ENCODE measurements at places on chromosomes 11 and 22.

DNA sequence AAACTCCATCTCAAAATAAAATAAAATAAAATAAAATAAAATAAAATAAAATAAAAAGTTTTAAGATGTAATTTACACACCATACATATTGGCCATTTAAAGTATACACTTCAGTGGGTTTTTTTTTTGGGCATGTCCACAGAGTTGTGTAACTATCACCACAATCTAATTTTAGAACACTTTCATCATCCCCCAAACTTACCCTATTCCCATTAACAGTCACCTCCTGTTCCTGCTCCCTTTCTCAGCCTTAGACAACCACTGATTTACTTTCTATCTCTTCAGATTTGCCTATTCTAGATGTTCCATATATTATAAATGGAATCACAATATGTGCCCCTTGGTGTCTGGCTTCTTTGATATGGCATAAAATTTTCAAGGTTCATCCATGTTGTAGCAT is 4.6 kb upstream of the ACER3 start:
- no peak for DNase-seq

- no peak for DNase-seq
Measured at GRCh38 chr11:124110201-124110600, 5.0 kb upstream of the VWA5A start.

DNA sequence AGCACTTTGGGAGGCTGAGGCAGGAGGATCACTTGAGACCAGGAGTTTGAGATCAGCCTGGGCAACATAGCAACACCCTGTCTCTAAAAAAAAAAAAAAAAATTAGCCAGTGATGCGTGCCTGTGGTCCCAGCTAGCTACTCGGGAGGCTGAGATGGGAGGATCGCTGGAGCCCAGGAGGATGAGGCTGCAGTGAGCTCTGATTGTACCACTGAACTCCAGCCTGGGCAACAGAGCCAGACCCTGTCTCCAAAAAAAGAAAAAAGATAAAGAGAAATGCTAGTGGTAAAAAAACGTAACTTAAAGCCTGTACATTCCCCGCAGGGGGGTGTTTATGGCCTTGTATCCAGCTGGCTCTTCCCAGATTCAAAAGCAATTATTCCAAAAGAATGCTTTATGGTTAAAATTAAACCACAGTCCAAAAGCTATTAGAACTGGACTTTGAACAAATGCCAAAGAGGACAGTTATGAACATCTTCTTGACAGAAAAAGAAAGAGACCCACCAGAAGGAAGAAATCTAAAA is 16.4 kb upstream of the SNX32 start:
- no peak for DNase-seq

- DNase-seq, result no peak
Measured at GRCh38 chr11:127017482-127017881, 16.9 kb upstream of the KIRREL3 start.

DNA sequence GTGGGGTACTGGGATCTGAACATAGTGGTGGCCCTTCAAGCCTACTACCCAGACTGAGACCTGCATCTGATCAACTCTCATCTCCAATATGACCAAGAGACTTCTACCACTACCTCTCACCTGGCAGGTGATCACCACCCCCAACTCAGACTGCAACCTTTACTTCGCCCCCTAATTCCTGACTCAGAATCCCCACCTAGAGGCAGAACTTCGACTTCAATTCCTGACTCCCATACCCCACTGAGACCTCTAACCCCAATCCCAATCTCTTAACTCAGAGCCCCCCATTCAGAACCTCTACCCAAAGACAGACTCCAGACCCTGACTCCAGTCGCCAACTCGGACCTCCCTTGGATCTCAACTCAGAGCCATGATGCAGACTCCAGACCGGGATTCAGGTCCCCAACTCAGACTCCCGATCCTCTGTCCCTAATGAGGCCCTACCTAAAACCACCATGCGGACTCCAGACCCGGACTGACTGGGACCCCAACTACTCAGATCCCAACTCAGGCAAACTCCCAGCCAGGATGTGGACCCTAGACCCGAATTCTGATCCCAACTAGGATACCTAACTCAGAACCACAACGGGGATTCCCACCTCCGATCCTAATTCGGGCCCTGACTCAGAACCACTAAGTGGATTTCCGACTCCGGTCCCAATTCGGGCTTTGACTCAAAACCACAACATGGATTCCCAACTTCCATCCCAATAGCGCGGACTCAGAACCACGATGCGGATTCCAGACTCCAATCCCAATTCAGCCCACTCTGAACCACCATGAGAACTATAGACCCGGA is 1.2 kb downstream of the KCNQ1OT1 start:
- DNase-seq, result no peak

DNA sequence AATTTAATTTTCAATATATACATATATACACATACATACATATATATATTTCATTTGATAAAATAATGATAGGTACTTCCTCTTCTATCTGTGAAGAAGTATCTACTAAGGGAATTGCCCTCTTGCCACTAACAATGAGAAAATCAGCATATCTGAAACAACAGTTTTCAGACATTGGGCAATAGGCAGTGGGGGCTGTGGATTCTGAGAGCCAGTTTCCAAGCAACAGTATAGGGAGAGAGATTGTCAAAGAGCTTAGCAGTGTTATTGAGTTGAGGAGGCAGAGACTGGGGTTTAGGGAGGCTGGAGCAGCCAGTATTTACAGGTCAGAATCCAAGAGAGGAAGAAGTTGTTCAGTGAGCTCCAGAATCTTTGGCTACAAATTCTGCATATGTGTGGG is 119.3 kb downstream of the ARFGAP2 start:
- no peak for DNase-seq

GRCh38 chr22:48314073-48314472 is 1513.6 kb downstream of the BRD1 start:
- no peak for DNase-seq

DNA sequence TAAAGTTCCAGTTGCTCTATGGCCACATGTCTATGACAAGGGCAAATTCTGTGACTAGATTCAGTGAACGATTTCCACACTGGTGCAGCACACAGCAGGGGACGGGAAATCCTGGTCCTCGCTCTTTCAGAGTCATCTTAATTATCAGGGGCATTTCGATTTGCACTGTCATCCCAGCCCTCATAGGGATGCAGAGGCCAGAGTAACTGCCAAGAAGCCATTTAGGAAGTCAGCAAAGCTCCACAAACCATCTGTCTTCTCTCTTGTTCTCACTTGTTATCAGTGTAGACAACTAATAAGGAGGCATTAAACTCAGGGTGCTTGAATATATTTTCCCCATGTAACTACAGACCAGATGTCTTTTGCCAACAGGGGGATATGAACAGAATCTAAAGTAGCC is 151.7 kb downstream of the STK33 start:
- DNase-seq, result no peak

- no peak for DNase-seq
Measured at GRCh38 chr11:11022125-11022730, 164.4 kb upstream of the ZBED5 start.

GRCh38 chr22:38422611-38423511 is 32.1 kb downstream of the KCNJ4 start:
- DNase-seq, result no peak

DNA sequence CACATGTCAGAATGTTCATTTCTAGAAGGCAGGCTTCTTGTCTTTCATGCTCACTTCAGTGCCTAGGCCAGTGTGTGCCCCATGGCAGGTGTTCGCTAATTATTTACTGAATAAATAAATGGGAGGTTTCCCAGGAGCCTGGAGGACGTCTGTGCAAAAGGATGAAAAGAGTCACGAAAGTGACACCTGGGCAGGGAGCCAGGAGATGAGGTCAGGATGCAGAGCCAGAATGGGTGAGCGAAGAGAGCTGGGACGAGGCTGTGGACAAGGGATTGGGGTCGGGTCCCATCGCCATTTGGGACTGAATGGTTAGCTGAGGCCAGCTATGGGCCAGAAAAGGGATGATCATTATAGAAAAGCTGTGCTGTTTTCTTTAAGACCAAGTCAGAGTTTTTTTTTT is 560.4 kb downstream of the TBC1D22A start:
- no peak for DNase-seq

GRCh38 chr11:66907751-66908630 is 50.2 kb downstream of the PC start:
- DNase-seq, result no peak

DNA sequence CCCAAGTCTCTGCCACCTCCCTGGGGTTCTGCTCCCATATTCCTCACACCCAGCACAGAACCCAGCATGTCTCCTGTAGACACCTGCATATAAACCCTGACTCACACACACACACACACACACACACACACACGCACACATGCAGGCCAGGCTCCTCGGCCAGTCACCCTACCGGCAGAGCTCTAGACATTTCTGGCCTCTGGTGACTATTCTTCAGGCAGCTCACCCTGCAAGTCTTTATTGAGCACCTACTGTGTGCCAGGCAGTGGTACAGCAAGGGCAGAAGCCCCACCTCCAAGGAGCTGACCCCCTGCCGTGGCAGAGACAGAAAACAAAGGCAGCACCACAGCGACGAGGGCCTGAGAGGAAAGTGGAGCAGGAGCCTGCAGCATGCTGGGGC is 50.3 kb downstream of the CDKN1C start:
- no peak for DNase-seq

GRCh38 chr11:18715476-18715875 is 10.5 kb downstream of the IGSF22 start:
- DNase-seq, result no peak

DNA sequence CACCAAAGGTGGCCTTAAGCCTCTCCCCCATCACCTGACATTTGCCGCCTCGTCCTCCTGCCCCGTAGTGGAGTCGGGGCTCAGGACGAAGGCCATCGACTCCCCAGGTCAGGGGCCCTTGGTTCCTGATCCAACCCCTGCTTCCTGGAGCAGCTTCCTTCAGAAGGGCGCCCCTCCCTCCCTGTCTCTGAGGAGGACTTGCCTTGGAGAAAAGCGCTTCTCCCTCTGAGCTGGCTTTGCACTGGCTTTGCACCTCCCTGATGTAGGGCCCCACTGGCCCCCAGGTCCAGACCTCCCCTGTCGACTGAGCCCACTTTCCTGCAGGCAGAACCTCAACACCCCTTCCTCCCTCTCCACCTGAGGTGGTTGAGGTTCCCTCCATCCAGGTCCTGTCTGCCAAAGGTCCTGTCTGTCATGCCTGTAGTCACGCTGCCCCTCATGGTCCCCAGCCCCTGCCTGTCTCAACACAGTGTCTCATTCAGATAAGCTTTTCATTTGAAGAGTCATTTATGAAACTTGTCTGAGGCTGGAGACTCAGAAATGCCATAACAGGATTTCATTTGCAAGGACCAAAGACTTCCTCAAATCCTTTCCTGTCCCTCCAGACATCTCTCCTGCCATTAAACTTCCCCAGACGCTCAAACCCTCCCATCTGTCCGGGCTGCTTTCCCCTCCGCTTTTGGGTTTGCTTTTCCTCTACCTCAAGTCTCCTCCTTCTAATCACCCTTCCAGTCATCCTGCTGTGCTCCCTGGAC is 78.4 kb downstream of the MYO7A start:
- no peak for DNase-seq

- no peak for DNase-seq
Measured at GRCh38 chr11:32090545-32091370, at the start of gene RCN1. Gene RCN1, plus strand, starts transcription at chr11:32091074. Its CDS starts 123 bp downstream, at chr11:32091197.

- no peak for DNase-seq
Measured at GRCh38 chr11:30171661-30172060, 59.2 kb upstream of the FSHB start.

- DNase-seq, result no peak
Measured at GRCh38 chr11:60699936-60700335, 524 bp downstream of the MS4A8 start.

DNA sequence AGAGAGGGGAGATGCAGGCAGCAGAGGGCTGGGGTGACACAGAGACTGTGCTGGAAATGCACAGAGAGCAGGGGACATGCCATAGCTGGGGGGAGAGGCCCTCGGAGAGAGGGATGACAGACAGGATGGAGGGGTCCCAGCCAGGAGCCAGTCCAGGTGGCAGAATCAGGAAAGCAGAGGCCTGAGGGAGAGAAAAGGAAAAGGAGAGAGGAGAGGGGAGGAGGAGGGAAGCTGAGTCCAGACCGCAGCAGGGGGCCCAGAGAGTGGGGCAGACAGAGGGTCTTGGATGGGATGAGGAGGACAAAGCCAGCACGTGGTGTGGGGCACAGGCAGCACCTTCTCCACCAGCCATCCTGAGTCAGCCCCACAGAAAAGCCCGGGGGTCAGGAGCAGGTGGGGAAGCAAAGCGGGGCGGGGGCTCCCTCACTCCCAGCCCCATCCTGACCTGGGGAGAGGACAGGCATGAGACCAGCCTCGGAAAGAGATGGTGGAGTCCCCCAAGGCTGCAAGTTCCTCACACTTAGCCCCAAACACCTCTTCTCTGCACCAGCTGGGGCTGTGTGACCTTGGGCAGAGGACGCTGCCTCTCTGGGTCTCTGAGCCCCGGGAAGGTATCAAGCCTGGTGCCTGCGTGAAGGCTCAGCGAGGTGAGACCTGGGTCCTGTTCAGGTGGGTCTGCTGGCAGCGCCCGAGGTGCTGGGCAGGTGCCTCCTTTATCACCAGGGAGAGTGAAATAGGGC is 48.0 kb downstream of the IGLL1 start:
- DNase-seq, result no peak

GRCh38 chr11:45100339-45100738 is 46.1 kb upstream of the PRDM11 start:
- DNase-seq, result no peak
